Fibroblast of skin of right biceps (primary cell): ENCODE measurements at places on chromosomes 6 and 20.

- peak; percentile 67 for DNase-seq
These were observed 64.8 kb downstream of the HCRTR2 start for GRCh38 chr6:55239099-55239498.

DNA sequence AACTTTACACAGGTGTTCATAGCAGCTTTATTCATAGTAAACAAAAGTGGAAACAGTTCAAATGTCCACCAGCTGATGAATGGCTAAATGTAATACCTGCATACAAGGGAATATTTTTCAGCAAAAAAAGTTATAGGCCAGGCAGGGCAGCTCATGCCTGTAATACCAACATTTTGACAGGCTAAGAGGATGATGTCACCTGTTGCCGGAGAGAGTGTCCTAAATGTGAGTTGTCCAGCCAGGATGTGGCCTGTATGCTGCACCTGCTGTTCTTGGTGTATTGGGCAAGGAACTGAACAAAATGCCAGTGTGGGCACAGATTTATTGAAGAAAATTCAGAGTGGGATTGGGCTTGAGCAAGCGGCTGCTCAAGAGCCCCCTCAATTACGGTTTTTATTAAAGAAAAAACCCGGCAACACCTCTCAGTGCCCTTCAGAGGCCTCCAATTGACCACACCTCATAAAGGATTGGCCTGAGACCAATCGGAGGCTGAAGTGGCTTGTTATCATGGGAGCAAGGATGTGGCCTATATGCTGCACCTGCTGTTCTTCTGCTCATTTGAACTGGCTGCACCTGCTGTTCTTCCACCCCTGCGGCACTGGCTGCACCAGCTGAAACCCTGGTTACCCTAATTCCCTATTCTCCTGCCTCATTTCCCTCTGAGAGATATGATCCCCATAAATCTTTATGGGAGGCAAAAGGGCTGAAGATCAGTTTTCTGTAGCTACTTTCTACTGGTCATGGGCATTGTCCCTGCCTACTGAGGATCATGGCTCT lies 164.3 kb upstream of the PROKR2 start:
- no peak for DNase-seq

GRCh38 chr6:39169448-39170344 lies 54.7 kb upstream of the SAYSD1 start:
- no peak for DNase-seq

GRCh38 chr6:17022604-17023003 lies 79.2 kb upstream of the STMND1 start:
- peak; percentile 49 for DNase-seq

DNA sequence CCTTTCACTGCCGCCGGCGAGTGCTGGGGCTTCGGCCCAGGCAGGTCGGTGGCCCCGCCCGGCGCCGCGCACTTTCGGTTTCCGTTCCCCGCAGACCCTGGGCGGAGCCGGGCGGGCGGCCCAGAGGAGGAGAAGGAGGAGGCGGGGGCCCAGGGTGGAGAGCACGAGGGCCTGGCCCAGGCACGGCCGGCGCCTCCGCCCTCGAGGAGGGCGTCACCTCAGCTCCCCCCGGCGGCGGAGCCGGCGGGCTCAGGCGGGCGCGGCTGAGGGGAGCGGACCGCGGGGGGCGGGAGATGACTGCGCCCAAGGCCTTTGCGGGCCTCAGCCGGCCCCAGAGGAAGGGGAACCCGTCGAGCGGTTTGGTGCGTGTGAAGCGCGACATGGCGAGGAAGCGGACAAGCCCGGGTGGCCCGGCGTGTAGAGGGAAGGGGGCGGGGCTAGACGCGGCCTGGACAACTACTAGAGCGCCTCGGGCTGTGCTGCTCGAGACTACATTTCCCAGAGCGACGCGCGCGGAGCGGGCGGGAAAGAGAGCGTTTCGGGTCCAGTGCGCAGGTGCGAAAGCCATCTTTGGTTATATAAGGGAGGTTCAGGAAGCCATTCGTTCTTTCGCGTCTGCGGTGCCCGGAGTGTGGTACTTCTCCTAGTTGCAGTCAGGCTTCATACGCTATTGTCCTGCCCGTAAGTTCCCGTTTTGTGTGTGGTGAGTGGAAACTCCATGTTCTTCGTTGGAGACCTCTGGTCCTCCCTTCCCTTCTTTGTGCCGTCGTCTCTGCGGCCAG lies at the start of gene ZNFX1:
Gene ZNFX1 (minus strand): TSS at position 22 of the 782 bp plus-strand sequence. CDS start 2,218 bp downstream, outside the sequence.
- peak; percentile 98 for DNase-seq

GRCh38 chr6:116359131-116359530 lies 11.6 kb upstream of the DSE start:
- DNase-seq = no peak

DNA sequence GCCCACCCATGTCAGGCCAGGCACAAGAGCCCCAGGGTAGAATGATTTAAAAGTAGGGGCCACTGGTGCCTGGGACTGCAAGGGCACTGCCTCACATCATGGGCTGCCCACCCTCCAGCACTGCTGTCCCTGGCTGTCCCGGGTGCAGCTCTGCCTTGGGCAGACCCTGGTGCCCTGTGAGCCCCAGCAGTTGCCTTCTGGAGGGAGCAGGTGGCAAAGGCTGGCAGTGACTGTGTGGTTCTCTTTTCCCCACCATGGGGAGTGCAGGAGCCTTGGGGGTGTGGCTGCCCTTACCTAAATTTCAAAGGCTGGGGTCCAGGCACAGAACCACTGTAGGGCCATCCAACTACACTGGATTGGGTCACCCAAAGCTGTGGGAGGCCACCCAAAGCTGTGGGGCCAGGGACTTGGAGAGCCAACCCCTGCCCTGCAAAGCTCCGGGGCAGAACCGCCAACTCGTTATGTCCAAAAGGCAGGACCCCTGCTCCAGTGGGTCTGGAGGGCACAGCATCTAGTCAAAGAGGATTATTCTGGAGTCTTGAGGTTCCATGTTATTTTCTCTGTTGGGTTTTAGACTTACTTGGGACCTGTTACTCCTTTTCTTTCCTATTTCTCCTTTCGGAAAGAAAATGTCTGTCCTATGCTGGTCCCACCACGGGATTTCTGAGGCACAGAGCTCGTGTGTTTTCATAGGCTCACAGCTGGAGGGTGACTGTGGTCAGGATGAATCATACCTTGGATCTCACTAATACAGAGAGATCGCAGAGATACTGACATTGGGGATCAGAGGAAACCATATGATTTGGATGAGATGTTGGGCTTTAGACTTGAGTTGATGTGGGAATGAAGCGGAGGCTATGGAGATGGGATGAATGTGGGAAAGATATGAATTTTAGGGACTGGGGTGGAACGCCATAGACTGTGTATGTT lies 65.3 kb downstream of the RAMACL start:
- DNase-seq = peak; percentile 55

GRCh38 chr6:112504621-112505020 lies 157.5 kb downstream of the RFPL4B start:
- no peak for DNase-seq

- DNase-seq = no peak
These were observed 74.1 kb upstream of the HDDC2 start for GRCh38 chr6:125375821-125376220.

- DNase-seq = no peak
These were observed 33.9 kb downstream of the RIPOR2 start for GRCh38 chr6:24901698-24902328.

DNA sequence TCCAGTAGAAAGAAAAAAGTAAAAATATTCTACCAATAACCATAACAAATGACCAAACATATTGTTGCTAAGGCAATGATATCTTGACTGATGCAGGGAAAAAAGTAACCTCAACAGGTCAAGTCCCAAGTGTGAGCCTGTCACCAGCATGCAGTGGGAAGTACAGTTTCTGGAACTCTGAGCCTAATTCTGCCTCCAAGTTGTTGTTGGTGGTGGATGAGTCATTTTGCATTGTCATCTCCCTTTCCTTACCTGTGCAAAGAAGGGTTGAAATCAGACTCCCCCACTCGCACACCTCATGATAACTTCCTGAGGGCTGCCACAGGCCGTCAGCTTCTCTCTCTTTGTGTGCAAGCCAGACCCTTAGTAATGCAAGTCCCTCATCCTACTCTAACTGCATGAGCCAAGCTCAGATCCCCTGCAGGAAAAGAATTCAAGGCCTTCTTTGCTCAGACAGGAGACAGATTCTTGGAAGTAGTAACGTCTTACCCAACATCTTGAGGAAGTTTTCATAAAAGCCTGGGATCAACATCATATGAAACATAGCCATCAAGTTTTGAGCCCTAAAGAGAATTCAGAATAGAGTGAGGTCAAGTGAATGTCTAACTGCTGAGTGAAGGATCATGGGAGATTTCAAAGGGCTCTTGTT lies 207.6 kb upstream of the FOXA2 start:
- no peak for DNase-seq

DNA sequence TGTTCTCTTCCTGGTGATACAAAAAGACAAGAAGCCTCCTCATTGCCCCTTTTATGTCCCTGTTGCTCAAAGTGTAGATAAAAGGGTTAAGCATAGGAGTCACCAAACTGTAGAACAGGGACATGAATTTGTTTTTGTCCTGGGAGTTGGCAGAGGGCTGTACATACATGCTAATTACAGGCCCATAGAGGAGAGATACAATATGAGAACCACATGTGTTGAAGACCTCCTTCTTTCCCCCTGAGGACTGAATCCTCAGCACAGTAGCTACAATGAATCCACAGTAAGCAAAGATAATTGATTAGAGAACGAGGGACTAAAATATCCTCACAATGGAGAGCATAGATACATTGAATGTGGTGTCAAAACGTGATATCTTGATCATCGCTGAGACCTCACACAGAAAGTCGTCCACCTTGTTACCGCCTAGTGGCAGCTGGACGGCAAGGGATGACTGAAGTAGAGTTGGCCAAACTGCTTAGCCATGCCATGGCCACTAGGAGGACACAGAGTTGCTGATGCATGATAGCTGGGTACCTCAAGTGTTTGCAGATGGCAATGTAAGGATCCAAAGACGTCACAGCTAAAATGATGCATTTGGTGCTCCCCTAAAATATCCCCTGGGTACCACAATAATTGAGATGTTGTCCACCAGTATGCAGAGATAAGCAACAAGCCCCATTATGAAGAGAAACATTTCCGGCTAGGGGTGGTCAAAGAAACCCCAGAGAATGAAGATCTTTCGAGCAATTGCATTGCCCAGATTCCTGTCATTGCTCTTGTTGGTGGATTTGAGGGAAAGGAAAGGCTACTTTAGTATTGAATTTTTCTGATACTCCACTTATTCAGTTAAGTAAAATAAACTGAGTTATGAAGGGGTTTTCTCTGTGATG lies 15.0 kb downstream of the OR2B3 start:
- peak; percentile 7 for DNase-seq

- DNase-seq = no peak
These were observed 180.1 kb upstream of the PDE10A start for GRCh38 chr6:165843121-165843520.

DNA sequence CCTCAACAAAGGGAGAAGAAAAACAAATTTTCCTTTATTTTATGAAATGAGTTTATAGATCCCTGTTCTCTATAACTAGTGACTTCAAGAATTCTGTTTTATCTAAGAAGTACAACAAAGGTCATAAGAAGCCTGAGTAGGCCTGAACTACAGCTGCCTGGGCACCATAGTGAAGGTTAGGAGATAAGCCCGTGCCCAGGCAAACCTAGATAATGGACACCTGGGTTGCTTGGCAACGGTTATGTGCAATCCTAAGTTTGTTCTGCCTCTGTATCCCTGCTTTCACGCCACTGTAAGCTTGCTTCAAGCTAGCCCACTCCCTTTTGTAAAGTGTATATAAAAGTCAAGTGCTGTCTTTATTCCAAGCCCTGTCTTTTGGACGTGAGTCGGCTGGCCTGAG lies 23.2 kb downstream of the SCGN start:
- no peak for DNase-seq

GRCh38 chr20:39877788-39878187 lies 811.2 kb downstream of the MAFB start:
- DNase-seq = no peak

GRCh38 chr20:17797161-17797560 lies 97.4 kb downstream of the BANF2 start:
- DNase-seq = no peak

GRCh38 chr20:37734228-37734985 lies 40.6 kb downstream of the CTNNBL1 start:
- peak; percentile 85 for DNase-seq

DNA sequence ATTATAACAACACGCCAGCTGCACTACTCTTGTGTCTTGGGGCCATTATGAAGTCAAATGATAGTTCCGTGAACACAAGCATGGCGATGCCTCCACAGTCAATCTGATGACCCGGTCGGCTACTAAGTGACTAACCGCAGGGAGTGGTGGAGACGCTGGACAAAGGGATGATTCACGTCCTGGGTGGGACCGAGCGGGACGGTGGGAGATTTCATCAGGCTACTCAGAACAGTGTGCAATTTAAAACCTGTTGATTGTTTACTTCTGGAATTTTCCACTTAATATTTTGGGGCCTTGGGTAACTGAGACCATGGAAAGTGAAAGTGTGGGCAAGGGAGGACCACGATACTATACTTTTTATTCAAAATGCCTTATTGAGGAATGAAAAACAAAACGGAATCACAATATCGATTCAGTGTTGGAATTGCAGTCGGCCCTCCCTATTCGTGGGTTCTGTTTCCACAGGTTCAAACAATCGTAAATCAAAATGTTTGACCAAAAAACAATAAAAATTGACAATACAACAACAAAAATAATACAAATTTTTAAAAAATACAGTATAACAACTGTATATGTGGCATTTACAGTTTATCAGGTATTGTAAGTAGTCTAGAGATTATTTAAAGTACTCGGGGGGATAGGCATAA lies 66.5 kb downstream of the MYLK4 start:
- no peak for DNase-seq

- DNase-seq = no peak
These were observed 14.7 kb downstream of the KCNQ2 start for GRCh38 chr20:63457737-63458136.

DNA sequence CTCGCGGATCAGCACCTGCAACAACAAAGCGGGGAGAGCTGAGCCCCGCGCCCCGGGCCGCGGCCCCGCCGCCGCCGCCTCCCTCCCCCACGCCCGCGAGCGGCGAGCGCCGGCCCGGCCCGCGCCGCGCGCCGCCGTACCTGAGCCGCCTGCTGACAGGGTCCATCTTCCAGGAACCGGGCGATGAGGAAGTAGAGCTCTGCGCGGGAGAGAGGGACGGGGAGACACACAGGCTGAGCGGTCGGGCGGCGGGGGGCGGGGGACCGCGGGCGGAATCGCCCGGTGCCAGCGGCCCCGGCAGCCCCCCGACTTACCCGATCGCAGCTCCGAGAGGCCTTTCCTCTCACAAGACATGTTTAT lies 359 bp downstream of the PHIP start:
- DNase-seq = no peak

GRCh38 chr20:38812182-38812581 lies 6.7 kb downstream of the PPP1R16B start:
- DNase-seq = no peak

- no peak for DNase-seq
These were observed 41.8 kb downstream of the RPRD1B start for GRCh38 chr20:38075161-38075998.

GRCh38 chr6:119148098-119148824 lies 69.8 kb upstream of the FAM184A start:
- DNase-seq = peak; percentile 85

GRCh38 chr6:116390581-116390980 lies 19.8 kb downstream of the DSE start:
- no peak for DNase-seq

GRCh38 chr6:167787896-167788562 lies 38.7 kb upstream of the AFDN start:
- DNase-seq = no peak
